Cardiac septum (tissue), 1 donor: ENCODE measurements at places on chromosomes 2 and 18. TPM values are rescaled to one million over a fixed set of nuclear protein-coding genes. Genes with fewer than 3 reads are reported as not detected.

Gene KCTD1
- total RNA-seq, result 10.1 TPM

Gene MYOM1
- 878 TPM for total RNA-seq

Gene CCDC68
- 4.1 TPM for total RNA-seq

Gene FAM124B
- total RNA-seq, result 1.9 TPM

Gene KCNJ13
- total RNA-seq, result not detected

Gene WDSUB1
- 8.6 TPM for total RNA-seq

Gene TIMM21
- 105 TPM for total RNA-seq

Gene FBXO41
- 1.3 TPM for total RNA-seq

Gene COBLL1
- 15.0 TPM for total RNA-seq

Gene ABCG5
- not detected for total RNA-seq

Gene ALS2
- 36.5 TPM for total RNA-seq
